CD4-positive, alpha-beta memory T cell (primary cell): ENCODE measurements at places on chromosomes 2 and 18. TPM values are rescaled to one million over a fixed set of nuclear protein-coding genes. Genes with fewer than 3 reads are reported as not detected.

GRCh38 chr18:62723666-62724281 lies 8.4 kb downstream of the PHLPP1 start:
- DNase-seq, result no peak

DNA sequence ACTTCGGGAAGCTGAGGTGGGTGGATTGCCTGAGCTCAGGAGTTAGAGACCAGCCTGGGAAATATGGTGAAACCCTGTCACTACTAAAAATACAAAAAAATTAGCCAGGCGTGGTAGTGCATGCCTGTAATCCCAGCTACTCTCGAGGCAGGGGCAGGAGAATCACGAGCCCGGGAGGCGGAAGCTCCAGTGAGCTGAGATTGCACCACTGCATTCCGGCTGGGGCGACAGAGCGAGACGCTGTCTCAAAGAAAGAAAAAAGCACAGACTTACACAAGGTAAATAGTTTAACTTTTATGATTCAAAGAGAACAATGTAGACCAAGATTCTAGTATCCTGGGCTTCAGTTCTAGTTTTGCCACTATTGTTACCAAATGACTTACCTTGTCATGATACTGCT lies 37.4 kb downstream of the NCKAP1 start:
- DNase-seq, result no peak

GRCh38 chr2:232951891-232952290 lies 61.2 kb downstream of the NGEF start:
- no peak for DNase-seq

DNA sequence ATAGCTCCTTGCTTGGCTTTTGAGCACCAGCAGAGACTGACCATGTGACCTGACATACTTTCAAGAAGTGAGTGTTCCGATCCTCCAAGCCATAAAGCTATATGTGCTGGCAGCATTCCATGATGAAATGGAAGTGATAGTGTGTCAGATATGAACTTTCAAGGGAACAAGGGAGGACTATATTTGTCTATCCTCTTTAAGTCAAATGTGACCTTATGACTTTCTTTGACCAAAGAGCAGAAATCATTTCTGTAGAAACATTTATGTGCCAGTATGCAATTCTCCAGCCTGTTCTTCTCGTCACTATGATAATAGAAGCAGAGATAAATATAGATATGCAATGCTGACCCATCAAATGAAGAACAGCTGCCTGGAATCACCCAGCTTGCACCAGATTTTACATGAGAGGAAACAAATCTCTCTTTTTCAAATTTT lies 14.4 kb downstream of the HYCC2 start:
- no peak for DNase-seq

- no peak for DNase-seq
Observed at GRCh38 chr2:188328419-188328818, 36.7 kb downstream of the GULP1 start.

DNA sequence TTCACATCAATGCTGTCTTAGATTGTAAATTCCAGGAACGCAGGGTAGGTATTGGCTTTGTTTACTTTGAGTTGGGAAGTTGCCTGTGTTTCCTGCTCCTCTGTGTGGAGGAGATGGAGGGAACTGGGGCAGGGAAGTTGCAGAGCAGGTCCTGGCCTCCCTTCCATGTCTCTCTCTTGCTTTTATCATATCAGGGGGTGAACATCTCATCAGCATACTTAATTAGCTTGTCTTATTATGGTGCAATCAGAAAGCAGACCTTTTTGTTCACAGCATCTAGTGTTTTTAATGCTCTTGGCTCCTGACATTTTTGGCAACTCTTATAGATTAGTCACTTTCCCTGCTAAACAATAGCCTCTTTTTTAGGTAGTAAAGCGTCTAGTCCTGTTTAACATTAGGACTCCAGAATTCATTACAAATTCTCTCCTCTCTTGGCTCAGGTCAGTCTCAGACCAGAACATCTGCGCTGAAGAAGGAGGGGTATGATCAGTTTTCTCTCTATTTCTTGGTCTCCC lies 11.5 kb upstream of the DIPK1C start:
- DNase-seq, result no peak

- no peak for DNase-seq
Observed at GRCh38 chr2:55364189-55365055, 55.2 kb downstream of the CCDC88A start.

DNA sequence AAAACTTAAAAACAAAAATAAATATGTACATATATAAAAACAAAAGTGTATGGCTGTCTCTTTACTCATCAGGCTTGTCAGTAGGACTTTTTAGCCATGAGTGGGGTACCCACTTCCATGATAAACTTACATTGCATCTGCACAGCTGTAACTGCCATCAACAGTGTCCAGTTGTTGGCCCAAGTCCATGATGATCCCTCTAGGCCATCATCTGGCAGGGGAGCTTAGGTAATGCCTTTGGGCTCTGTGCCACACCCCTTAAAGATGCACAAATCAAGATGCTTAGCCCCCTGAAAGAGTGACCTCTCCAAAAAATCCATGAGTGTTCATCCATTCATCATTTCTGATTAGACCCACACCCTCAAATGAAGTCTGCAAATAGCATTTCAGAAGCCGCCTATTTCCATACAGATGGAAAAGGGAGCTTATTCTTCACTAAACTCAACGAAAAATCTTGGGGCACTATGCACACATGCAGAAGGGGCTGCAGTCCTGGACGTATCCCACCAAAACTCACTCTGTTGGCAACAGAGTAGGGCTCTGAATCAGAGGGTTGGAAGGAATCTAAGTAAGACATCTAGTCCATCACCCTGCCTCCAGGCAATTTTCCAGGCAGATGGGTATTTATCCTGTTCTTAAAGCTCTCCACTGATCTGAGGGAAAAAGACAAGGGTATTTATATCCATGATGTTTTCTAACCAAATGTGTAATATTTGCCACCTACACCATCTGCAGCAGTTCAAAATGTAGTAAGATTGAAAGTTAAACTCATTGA lies 691.0 kb downstream of the ZEB2 start:
- DNase-seq, result no peak

GRCh38 chr18:69789794-69790193 lies 157.9 kb downstream of the CD226 start:
- DNase-seq, result no peak

DNA sequence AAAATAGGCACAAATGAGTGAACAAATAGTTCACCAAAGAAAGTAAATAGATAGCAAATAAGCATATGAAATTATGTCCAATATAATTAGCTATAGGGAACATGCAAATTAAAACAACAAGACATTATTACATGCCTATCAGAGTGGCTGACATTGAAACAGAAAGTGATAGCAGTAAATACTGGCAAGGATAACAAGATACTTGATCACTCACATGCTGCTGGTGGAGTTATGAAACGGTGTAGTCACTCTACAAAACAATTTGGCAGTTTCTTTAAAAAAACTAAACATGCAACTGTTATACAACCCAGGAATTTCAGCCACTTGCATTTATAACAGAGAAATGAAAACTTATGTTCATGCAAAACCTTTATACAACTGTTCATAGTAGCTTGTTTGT lies 439.2 kb upstream of the ACVR2A start:
- no peak for DNase-seq

GRCh38 chr2:35082072-35082471 lies 1273.5 kb upstream of the CRIM1 start:
- no peak for DNase-seq

- no peak for DNase-seq
Observed at GRCh38 chr18:75130591-75131328, 78.2 kb downstream of the PTGR3 start.

GRCh38 chr2:109280804-109281203 lies 151.8 kb downstream of the SH3RF3 start:
- no peak for DNase-seq

GRCh38 chr2:221372159-221372884 lies 199.8 kb downstream of the EPHA4 start:
- DNase-seq, result no peak

Gene ALPI
- not detected for polyA plus RNA-seq

Gene ARHGAP15
- 506 TPM for polyA plus RNA-seq

Gene EIF4E2
- polyA plus RNA-seq, result 77.5 TPM

Gene POTEJ
- polyA plus RNA-seq, result not detected

Gene CD8B2
- not detected for polyA plus RNA-seq
